ENCODE measurements at places on chromosomes 7 and 10. TPM values are rescaled to one million over a fixed set of nuclear protein-coding genes. Genes with fewer than 3 reads are reported as not detected.
A peak's percentile ranks its signal among the peaks of the same experiment; 100 is the strongest.

The GRM3 gene
- not detected for total RNA-seq

The GFRA1 gene
- 29.2 TPM for total RNA-seq

The NCF1 gene
- total RNA-seq = not detected

DNA sequence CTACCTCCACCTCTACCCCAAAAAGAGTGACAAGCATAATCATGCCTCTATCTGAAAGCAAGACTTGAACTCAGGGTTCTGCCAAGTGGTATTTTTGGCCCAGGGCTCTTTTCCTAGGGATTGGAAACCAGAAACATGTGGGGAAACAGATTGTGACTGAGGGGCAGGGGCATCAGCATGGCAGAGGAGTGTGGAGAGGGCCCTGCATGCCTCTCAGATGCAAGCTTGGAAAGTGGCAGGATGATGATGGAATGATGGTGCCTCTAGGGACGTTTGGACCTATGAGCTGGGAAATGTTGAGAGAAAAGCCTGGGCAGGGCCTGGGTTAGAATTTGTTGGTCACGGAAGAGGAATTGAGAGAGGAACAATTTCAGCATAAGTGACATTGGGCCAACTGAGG, 78.4 kb upstream of the LEP start:
- peak; percentile 65 for DNase-seq

DNA sequence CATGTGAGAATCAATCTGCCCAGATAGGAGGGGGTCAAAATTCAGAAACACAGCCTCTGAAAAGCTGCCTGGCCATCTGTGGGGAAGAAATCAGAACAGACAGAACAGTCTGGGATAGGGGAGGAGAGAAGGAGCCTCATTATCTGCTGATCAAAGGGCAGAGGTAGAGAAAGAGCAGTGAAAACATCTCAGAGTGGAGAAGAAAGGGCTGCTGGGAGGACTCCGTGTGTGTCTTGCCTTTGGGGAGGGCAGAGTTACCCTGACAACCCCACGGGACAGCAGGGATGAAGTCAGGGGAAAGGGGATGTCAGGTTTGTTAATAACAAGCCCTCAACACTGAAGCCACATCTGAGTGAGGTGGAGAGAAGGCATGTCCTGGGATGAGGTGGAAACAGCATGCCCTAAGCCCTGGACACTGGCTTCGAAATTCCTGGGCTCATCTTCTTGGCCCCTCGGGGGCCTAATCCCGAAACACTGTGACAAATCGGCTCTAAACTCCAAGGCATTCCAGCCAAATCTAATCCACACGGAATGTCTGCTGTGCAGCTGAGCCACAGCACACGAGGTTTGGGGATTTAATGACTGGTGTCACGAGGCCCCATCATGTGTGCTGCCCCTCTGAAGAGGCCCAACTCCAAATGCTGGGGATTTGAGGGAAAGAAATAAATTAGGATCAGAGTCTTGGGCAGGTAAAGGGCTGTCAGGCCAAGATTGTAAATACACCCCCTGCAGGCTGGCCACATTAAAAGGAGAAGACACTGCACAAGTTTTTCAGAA, 82.8 kb upstream of the FGFR2 start:
- no peak for DNase-seq

- DNase-seq = no peak
Observed at GRCh38 chr7:106167439-106168136, 55.5 kb upstream of the SYPL1 start.

GRCh38 chr7:148344406-148344805, 246.2 kb upstream of the C7orf33 start:
- DNase-seq = no peak

DNA sequence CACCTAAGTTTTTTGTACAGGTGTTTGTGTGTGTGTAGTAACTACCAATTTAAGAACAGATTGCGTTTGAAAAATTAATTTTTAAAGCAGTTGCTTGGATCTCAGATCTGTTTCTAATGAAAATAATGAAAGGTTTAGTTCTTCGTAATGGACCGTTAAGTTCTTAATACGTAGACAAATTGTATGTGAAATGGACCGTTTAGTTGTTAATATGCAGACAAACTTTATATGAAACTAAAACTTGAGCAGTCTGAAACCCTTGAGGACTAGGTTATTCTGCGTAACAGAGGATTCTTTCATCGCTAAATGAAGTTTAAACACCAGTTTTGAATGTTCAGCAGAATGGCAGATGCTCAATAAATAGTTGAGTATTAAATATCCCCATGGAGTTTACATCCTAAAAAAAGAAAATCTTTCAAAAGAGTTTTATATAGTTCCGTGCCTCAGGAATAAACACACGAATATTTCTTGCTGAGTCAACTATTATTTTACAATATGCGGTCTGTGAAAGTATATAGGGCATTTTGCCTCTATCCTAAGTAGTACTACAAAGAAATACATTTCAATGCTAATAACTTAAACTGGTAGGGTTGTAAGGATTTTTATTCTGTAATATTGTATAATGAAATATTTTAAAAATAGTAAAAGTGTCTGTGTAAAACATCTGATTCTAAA, 1.2 kb downstream of the DBF4 start:
- no peak for DNase-seq

GRCh38 chr7:70674571-70675010, 457.4 kb upstream of the GALNT17 start:
- DNase-seq = no peak

DNA sequence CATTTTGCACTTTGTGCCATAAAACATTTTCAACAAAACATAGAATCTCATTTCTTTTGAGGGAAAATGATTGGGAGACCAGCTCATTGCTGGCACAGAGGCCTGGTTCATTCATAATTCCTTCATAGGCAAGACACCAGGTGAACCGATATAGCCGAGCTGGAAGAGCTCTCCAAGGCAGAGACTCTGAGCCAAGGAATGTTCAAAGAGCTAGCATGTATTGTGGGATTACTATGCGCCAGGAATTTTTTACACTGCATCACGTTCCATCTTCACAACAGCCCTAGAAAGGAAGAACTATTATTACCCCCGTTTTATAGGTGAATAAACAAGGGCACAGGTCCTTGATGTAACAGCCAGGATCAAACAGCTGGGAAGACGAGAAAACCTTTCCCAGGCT, 2.1 kb upstream of the IL6 start:
- no peak for DNase-seq

DNA sequence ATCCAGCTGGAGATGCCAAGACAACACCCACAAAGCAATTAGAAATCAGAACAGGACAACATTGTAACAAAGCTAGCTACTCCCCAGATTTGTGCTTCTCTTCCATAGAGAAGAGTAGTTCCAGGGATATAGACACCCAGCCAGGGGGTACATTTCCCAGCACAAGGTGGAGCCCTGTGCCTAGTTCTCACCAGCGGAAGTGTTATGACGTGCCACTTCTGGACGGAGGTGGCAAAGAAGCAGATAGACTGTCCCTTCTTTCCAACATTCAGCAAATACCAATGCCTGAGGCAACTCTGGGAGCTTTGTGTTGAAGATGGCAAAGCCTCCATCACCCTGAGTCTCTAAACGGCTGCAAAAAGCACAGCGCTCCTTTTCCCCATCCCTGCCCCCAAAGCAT, 23.4 kb upstream of the GSAP start:
- DNase-seq = no peak

GRCh38 chr7:31110331-31111108, 58.4 kb downstream of the ADCYAP1R1 start:
- no peak for DNase-seq
